ENCODE measurements at places on chromosomes 1 and 21.

DNA sequence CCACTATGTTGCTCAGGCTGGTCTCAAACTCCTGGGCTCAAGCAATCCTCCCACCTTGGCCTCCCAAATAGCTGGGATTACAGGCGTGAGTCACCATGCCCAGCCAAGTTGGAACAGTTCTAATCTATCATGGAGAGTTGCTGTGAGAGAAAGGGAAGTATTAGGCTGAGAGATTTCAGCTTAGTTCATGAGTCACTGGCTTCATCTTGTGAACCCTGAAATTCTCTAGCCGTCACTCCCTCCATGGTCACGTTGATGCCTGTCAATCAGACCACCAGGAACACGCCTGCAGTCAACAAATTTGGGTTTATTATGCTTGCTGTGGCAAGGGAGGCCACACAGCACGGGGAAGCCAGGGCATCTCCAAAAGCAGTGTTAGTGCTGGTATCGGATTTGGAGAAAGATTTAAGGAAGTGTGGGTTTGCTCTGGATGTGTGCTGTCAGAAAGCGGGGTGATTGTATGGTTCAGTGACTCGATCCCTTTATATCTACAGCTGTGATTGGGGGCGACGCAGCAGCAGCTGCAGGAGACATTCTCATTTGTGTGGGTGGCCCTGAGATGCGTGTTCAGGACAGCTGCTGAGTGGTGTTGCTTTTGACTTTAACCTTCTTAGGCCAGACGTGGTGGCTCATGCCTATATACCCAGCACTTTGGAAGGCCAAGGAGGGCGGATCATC is 18.7 kb downstream of the UQCRHL start:
- DNase-seq = no peak

GRCh38 chr1:31422505-31423319 is 9.7 kb downstream of the SERINC2 start:
- peak; percentile 71 for DNase-seq

GRCh38 chr1:231918239-231919015 is 291.8 kb downstream of the DISC1 start:
- no peak for DNase-seq

- DNase-seq = no peak
Measured at GRCh38 chr21:25031750-25032149, 575.5 kb downstream of the MRPL39 start.

GRCh38 chr1:15028102-15028501 is 125.4 kb upstream of the TMEM51 start:
- DNase-seq = peak; percentile 32

DNA sequence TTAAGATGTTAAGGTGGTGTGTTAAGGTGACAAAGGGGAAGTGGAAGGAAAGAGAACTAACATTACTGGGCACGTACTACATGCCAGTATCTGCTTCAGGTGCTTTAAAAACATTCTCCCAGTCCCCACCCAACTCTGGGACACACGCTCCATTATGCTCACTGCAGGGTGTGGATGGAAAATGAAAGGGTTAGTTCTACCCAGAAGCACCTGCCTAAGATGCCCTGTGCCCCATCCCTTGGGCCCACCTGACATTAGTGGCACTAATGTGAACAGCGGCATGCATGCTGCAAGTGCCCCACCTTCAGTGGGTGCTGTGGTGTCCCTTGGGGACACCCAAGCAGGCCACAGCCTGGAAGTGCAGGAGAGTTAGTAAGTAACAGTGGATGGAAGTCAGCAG is 82.9 kb upstream of the CXADR start:
- DNase-seq = no peak

DNA sequence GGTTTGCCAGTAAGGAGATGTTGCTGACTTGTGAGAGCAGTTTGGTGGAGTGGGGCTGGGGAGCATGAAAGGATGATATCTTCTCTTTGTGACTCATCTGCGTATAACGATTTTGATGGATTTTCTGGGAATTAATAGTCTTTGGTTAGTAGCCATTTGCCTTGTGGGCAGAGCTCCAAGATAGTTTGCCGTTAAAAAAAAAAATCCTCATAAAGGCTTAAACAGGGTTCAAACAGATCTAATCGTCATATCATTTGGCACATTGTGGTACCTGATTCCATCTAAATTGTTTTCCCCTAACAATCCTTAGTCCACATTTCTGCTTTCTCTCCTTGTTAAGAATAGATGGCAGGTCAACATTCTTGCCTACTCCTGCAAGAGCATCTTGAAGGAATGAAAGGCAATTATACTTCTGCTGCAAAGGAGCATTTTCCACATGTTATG is 168.0 kb downstream of the PPP1R12B start:
- peak; percentile 21 for DNase-seq

GRCh38 chr1:100494393-100495084 is 43.4 kb upstream of the GPR88 start:
- DNase-seq = no peak

- no peak for DNase-seq
Measured at GRCh38 chr1:24136956-24137539, 5.9 kb downstream of the IL22RA1 start.

GRCh38 chr1:205370780-205371179 is 14.1 kb upstream of the KLHDC8A start:
- DNase-seq = no peak

DNA sequence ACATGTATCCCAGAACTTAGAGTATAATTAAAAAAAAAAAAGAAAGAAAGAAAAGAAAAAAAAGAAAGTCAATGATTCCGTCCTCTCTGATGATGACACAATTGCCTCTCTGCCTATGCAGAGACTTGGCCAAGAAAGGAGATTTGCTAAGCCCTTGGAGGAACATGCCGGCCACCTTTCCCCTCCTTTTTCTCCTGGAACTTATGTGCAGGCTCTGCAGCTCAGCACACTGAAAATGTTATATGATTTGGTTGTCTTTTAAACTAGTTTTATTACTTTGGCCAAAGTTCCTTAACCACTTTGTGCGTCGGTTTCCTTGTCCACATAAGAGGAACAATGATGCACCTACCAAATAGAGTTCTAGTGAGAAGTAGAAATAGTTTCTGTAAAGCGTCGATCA is 111.4 kb upstream of the ZNF644 start:
- DNase-seq = no peak

DNA sequence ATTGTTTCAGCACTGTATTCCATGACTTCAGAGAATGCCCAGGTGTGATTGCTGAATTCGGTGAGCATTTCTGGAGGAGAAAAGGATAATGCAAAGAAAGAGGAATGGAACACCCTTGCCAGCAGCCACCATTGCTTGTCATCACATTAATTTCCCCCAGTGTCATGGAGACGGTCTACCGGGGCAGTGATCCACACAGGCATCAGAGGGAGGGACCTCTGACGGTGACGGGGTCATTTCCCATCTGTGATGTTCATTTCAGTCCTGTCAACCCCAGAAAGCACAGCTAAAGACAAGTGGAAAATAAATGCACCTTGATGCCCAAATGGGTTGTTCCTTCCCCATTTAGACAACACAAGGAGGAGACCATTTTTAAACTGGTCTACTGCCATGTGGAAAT is 376.4 kb downstream of the PCP4 start:
- DNase-seq = no peak

DNA sequence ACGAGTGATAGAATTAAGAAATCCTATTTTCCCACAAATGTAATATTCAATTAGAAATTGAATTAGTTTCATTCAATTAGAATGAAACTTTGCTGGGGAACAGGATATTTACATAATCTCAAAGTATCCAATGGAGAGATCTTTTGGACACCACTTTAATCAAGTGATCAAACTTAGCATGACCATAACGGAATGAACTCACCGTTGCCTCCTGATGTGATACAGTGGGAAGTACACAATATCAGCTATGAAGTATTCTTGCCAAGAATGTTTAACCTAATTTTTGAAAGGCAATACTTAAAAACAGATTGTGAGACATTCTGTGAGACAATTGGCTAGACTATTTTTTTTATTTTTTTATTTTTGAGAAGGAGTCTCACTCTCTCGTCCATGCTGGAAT is 16.6 kb downstream of the CDKN2C start:
- DNase-seq = no peak

DNA sequence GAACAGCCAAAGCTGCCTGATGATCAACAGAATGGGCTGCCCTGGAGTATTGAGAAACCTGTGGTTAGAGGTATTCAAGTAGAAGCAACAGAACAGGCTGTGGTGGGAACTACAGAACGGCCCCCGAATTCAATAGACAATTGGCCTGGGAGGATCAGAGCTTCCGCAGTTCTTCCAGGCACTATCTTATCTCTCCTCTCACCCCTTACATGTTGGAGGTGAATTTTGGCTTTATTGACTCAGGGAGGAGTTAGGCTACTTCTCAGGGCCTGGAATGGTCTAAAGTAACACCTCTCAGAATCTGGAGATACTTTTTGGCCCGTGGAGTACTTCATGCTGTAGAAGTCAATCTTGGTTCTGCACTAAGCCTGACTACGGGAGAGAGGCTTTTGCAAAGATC is 253.0 kb downstream of the PRDM2 start:
- DNase-seq = no peak

- no peak for DNase-seq
Measured at GRCh38 chr21:21383126-21383525, 384.9 kb downstream of the NCAM2 start.

DNA sequence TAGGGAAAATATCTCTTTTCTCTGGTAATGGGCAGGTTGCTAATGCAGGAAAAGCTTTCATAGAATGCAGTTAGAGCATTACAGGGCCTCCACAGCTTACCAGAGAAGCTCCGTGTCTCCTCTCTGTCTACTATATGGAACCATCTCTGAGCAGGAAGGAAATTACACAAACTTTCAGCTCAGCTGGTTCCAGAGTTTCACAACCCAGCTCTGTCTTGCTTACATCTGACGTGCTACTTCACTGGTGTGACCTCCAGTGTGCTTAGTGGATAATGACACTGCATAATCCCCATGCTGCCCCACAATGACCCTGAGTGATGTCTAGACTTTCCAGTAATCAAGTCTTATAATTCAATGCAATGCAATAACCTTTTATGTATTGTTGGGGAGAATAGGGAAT is 4.3 kb upstream of the FGGY start:
- no peak for DNase-seq
